Keratinocyte (primary cell): ENCODE measurements at places on chromosomes 6 and 20. TPM values are rescaled to one million over a fixed set of nuclear protein-coding genes. Genes with fewer than 3 reads are reported as not detected.
A peak's percentile ranks its signal among the peaks of the same experiment; 100 is the strongest.

- H3K27me3 ChIP-seq, result no peaks in the 10 kb centered on the region
- no peaks in the 10 kb centered on the region for H3K36me3 ChIP-seq
- H3K4me3 ChIP-seq, result no peak overlapping the region
- H3K27ac ChIP-seq, result no peak overlapping the region
- H3K4me1 ChIP-seq, result peaks cover 14% of the 10 kb centered on the region
Measured at GRCh38 chr6:63521475-63522210, 50.6 kb upstream of the LOC128125822 start.

DNA sequence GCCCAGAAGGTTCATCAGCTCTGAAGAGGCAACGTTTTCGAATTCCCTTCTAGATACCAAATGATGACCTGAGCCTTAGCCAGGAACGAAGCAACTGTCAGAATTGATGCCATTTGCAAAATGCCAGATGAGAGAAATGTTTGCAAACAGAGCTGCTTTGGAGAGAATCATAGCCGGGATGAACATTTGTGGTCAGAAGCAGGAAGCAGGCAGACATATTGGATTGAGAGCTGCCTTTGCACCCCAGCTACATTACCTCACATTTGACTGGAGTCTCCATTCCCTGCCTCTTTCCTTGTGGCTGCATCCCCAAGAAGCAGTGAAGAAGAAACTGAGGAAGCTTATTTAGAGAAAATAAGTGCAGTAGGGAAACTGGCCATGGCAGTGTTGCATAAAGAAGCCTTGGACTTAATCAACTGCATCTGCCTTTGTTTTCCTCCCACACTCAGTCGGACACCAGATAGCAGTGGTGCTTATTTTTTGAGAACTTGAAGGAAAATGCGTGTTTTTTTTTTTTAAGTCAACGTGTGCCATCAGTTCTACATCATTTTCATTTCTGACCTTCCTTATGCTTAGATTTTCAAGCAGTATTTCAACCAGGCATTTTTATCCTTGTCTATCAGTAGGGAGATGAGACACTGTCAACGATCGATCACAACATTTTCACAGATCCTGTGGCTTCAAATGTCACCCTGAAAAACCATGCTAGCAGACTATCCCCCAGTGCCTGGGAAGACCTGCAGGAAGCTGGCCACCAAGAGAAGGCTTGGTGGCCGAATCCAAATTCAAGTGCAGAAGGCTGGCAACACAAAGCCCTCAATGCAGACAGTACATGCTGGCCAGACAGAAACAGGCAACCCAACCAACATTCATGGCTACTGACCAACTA is 541.2 kb upstream of the JARID2 start:
- H3K4me3 ChIP-seq, result no peak overlapping the region
- H3K36me3 ChIP-seq, result no peaks in the 10 kb centered on the region
- no peak overlapping the region for H3K27ac ChIP-seq
- no peaks in the 10 kb centered on the region for H3K27me3 ChIP-seq
- peaks cover 13% of the 10 kb centered on the region for H3K4me1 ChIP-seq

GRCh38 chr6:36285797-36286196 is 15.9 kb downstream of the PNPLA1 start:
- H3K36me3 ChIP-seq, result no peaks in the 10 kb centered on the region
- peaks cover 24% of the 10 kb centered on the region for H3K27me3 ChIP-seq
- peaks cover 15% of the 10 kb centered on the region for H3K4me1 ChIP-seq
- no peak for DNase-seq

GRCh38 chr20:61939691-61940360 is 125.9 kb downstream of the TAF4 start:
- no peaks in the 10 kb centered on the region for H3K36me3 ChIP-seq
- peaks cover 4% of the 10 kb centered on the region for H3K27me3 ChIP-seq
- DNase-seq, result no peak
- H3K27ac ChIP-seq, result no peak overlapping the region
- H3K4me3 ChIP-seq, result no peak overlapping the region

SIRPD gene
- not detected in 3 replicates for polyA plus RNA-seq

- DNase-seq, result no peak
- H3K27me3 ChIP-seq, result no peaks in the 10 kb centered on the region
- H3K27ac ChIP-seq, result peak overlapping the region; percentile 52
- peaks cover 8% of the 10 kb centered on the region for H3K4me1 ChIP-seq
- H3K36me3 ChIP-seq, result no peaks in the 10 kb centered on the region
- H3K4me3 ChIP-seq, result no peak overlapping the region
Measured at GRCh38 chr6:56890683-56891429, 64.1 kb upstream of the BEND6 start.

DNA sequence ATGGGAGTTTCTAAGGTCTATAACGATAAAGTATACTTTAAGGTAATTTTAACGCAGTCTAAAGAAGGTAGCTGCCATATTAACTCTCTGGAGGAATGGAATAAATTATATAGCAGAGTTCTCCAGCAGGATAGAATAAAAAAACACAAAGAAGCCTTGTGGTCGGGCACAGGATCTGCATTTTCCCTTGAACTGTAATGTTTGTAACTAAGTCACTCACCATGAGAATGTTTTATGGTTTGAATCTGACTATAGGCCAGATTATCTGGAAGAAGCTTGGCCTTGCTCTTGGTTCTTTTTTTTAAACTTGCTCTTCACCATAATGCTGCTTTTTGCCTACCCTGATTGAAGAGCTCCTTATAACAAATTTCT is 238.8 kb upstream of the NOX3 start:
- no peaks in the 10 kb centered on the region for H3K27me3 ChIP-seq
- no peaks in the 10 kb centered on the region for H3K36me3 ChIP-seq
- DNase-seq, result no peak
- no peak overlapping the region for H3K27ac ChIP-seq
- H3K4me1 ChIP-seq, result no peaks in the 10 kb centered on the region

- no peak overlapping the region for H3K4me3 ChIP-seq
- no peaks in the 10 kb centered on the region for H3K4me1 ChIP-seq
- H3K27ac ChIP-seq, result no peak overlapping the region
- no peak for DNase-seq
Measured at GRCh38 chr6:99711302-99711701, 104.7 kb downstream of the PRDM13 start.

DNA sequence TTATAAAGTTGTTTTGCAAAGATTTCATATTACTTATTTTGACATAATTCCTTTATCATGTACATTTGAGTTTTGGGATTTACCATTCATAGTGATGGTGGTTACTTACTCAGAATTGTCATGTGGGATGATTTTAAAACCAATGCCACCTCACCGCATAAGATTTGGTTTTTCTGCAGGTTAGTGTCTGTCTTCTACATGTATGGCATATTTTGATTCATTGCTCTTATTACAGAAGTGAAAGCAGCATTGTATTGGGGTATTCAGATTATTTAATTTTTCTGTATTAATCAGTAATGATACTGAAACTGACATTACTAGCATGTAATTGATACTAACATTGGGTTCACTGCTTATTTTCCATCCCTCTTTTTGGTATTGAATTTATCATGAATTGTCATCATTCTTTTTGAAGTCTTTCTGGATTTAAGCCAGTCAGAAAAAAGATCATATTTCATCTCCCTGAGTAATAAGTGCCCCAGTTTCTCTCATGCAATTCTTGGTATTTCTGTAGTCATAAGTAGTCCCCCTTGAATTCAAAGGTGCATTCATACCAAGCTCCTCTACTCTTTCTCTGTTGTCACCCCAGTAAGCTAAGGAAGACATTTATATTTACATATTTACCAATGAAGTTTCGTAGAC is 176.6 kb downstream of the BCKDHB start:
- H3K36me3 ChIP-seq, result no peaks in the 10 kb centered on the region
- H3K4me1 ChIP-seq, result peaks cover 4% of the 10 kb centered on the region
- no peak for DNase-seq
- no peaks in the 10 kb centered on the region for H3K27me3 ChIP-seq
- no peak overlapping the region for H3K4me3 ChIP-seq
